Breast epithelium (tissue), 4 donors: ENCODE measurements at places on chromosomes 1 and 21. TPM values are rescaled to one million over a fixed set of nuclear protein-coding genes. Genes with fewer than 3 reads are reported as not detected.

DAB1 gene
- total RNA-seq: 0.59 TPM

RNF186 gene
- total RNA-seq: 4.3 TPM

BMP8B gene
- total RNA-seq: 1.3 TPM

ACTN2 gene
- total RNA-seq: not detected

AMY2A gene
- not detected for total RNA-seq

ADORA3 gene
- total RNA-seq: 13.8 TPM

VANGL1 gene
- total RNA-seq: 7.5 TPM

TMEM240 gene
- 3.8 TPM for total RNA-seq

ZBTB8B gene
- under 0.01 TPM for total RNA-seq

ELF3 gene
- 367 TPM for total RNA-seq

SARS1 gene
- total RNA-seq: 161 TPM

PROK1 gene
- 0.66 TPM for total RNA-seq

TCP10L gene
- 0.66 TPM for total RNA-seq

ROR1 gene
- 7.7 TPM for total RNA-seq

TMEM81 gene
- 2.5 TPM for total RNA-seq

MROH9 gene
- total RNA-seq: not detected

RXFP4 gene
- not detected for total RNA-seq

CAMK2N1 gene
- total RNA-seq: 17.0 TPM

GPR25 gene
- 0.29 TPM for total RNA-seq

ZMYND12 gene
- total RNA-seq: 3.8 TPM

KCNE2 gene
- total RNA-seq: 0.66 TPM

C1orf105 gene
- total RNA-seq: not detected

LMX1A gene
- total RNA-seq: 1.3 TPM
